ENCODE measurements at places on chromosomes 6 and 20.

- peaks cover 12% of the 10 kb centered on the region for H3K27me3 ChIP-seq
- H3K27ac ChIP-seq: no peak overlapping the region
- no peak overlapping the region for H3K4me3 ChIP-seq
- H3K36me3 ChIP-seq: no peaks in the 10 kb centered on the region
- H3K4me1 ChIP-seq: peaks cover 12% of the 10 kb centered on the region
- DNase-seq: no peak
Observed at GRCh38 chr6:2979819-2980464, 8.6 kb upstream of the SERPINB6 start.

DNA sequence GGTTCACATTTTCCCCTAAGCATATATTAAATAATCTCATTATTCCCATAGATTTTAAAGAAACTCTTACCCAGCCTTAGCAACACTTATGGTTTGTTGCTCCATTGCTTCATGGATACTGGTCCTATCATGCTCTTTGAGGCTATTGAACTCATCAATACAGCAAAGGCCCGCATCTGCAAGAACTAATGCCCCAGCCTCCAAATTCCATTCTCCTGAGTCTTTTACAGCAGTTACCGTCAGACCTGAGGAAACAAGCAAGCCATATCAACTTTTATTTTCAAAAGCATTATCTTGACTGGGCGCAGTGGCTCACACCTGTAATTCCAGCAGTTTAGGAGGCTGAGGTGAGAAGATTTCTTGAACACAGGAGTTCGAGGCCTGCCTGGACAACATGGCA is 37.7 kb upstream of the ASF1A start:
- H3K4me3 ChIP-seq: no peak overlapping the region
- H3K27ac ChIP-seq: no peak overlapping the region
- no peaks in the 10 kb centered on the region for H3K36me3 ChIP-seq
- no peaks in the 10 kb centered on the region for H3K4me1 ChIP-seq
- no peak for DNase-seq

DNA sequence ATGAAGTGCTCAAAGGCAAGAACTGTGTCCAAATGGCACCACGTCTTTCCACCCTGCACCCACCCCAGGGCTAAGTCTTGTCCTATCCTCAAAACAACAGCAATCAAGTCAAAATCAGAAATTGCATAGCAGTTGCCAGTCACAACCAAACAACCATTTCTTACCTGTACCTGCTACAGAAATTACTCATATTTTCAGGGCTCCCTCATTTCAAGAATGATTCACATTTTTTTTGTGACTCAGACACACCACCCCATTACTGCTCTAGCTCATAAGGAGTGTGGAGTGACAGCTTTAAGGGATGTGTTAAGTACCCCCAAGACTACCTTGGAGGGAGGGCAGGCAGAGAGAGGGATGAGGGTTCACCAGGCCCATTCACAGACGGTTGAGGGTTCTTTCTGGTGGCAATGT is 111.7 kb downstream of the TRERF1 start:
- no peak for DNase-seq
- peaks cover 8% of the 10 kb centered on the region for H3K4me1 ChIP-seq
- no peaks in the 10 kb centered on the region for H3K27me3 ChIP-seq
- no peak overlapping the region for H3K4me3 ChIP-seq
- H3K27ac ChIP-seq: no peak overlapping the region

GRCh38 chr6:24932832-24933231 is 2.9 kb downstream of the RIPOR2 start:
- H3K36me3 ChIP-seq: no peaks in the 10 kb centered on the region
- peaks cover 35% of the 10 kb centered on the region for H3K4me1 ChIP-seq
- DNase-seq: no peak

GRCh38 chr6:155894758-155895157 is 439.1 kb upstream of the NOX3 start:
- no peaks in the 10 kb centered on the region for H3K36me3 ChIP-seq
- H3K27ac ChIP-seq: no peak overlapping the region
- H3K4me3 ChIP-seq: no peak overlapping the region
- no peaks in the 10 kb centered on the region for H3K27me3 ChIP-seq
- peaks cover 3% of the 10 kb centered on the region for H3K4me1 ChIP-seq
- no peak for DNase-seq

- DNase-seq: no peak
- no peak overlapping the region for H3K4me3 ChIP-seq
- H3K4me1 ChIP-seq: peaks cover 8% of the 10 kb centered on the region
Observed at GRCh38 chr6:47202644-47203205, 107.0 kb downstream of the TNFRSF21 start.

DNA sequence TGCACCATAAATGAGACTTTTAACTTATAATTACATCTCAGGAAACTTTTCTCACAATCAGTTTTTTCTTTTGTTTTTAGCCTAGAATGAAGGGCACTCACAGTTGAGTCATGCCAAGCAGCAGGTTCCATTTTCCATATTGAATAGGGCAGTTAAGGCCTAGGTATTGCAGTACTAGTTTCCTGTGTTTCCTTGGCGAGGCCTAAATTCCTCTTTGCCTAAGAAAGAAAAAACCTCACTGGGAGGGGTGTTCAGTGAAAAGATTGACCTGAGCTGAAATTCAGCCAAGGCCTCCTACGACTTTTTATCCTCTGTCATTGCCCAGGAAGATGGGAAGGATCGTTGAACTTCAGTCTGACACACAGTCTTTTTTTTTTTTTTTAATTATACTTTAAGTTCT is 85.5 kb downstream of the IMPG1 start:
- no peaks in the 10 kb centered on the region for H3K27me3 ChIP-seq
- no peak for DNase-seq
- no peaks in the 10 kb centered on the region for H3K36me3 ChIP-seq
- H3K4me1 ChIP-seq: no peaks in the 10 kb centered on the region
- no peak overlapping the region for H3K27ac ChIP-seq

Measured in type B pancreatic cell (in vitro differentiated cells).